ENCODE measurements at places on chromosomes 4 and X. TPM values are rescaled to one million over a fixed set of nuclear protein-coding genes. Genes with fewer than 3 reads are reported as not detected.
A peak's percentile ranks its signal among the peaks of the same experiment; 100 is the strongest.

TMEM154 gene
- 1.7 TPM for polyA plus RNA-seq

GRCh38 chr4:62407534-62407933 lies 1207.4 kb downstream of the ADGRL3 start:
- no peak for DNase-seq

PGM2 gene
- 39.5 TPM for polyA plus RNA-seq

TMEM156 gene
- polyA plus RNA-seq = 4.8 TPM

- no peak for DNase-seq
Observed at GRCh38 chrX:107454302-107454701, 4.8 kb downstream of the FRMPD3 start.

DNA sequence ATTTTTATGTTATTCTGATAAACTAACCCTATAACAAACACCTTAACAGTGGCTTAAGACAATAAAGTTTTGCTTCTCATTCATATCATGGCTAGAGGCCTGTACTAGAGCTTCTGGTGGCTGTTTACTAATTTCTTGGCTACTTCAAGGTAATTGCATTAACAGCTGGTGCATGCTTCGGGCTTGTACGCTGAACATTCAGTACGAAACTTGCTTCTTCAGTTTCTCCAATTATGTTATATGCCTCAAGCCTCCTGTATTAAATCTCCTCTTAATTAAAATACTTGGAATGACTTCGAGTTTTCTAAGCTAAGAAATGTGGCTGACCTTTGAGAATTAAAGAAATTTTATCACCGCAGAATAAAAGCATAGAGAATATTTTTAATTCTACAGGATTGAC lies 138.9 kb upstream of the TRAM1L1 start:
- DNase-seq = no peak

VCX3A gene
- not detected for polyA plus RNA-seq

- no peak for DNase-seq
Observed at GRCh38 chr4:111689214-111689613, 456.0 kb upstream of the FAM241A start.

DNA sequence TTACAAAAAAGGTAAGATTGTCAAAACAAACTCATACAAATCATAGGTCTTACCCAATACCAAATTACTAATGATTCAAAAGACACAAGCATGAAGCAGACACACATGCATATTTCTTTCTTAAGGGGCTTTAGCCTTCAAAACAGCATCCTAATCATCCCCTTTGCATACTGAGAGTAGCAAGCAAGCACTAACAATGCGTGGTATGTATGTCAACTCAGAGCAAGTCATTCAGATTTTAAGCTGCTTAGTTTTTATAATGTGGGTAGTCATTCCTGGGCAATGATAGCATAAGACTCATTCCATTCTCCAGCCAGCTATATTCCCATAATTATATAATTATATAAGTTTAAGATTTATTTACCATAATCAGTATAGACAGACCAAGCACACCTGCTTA lies 219.6 kb downstream of the DKK2 start:
- no peak for DNase-seq

PAGE2 gene
- not detected for polyA plus RNA-seq

DNA sequence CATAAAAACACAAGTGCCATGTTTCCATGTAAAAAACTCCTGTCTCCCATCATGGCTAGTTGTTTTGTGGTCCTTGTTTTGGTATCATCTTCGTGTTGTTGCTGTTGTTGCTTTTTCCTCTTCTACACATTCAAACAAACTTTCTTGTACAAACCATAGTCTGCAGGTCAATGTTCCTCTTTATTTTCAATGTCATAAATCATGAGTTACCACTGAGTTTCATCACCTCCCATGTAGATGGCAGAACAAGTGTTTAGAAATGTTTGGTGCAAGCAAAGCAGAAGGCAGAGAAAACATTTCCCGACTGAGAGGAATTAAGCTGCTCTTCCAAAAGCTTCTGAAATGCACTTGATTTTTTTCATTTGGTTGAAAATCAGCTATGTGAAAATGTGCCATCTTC lies 166.0 kb downstream of the ANTXR2 start:
- no peak for DNase-seq

- DNase-seq = no peak
Observed at GRCh38 chr4:53195815-53196661, 169.8 kb downstream of the SCFD2 start.

GRIA3 gene
- 2.3 TPM for polyA plus RNA-seq

GRCh38 chr4:123836851-123837595 lies 440.4 kb downstream of the SPRY1 start:
- DNase-seq = no peak

GRCh38 chr4:139641218-139641617 lies 24.4 kb upstream of the MGST2 start:
- no peak for DNase-seq

GABRB1 gene
- 0.26 TPM for polyA plus RNA-seq

DNA sequence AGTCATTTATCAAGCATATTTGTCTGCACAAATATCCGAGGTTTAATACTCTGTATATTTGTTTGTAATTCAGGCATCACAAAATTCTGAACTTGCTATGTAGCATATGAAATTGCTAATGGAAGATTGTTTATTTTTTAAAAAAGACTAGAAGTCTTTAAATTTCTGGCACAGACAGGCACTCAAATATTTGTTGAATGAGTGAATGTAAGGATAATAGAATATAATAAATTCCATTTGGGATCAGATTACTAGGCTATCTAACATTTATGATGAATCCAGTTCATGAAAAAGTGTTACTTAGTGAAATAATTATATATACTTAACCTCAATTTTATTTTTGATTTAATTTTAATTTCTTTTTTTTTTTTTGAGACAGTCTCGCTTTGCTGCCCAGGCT lies 30.4 kb upstream of the TEC start:
- no peak for DNase-seq

DNA sequence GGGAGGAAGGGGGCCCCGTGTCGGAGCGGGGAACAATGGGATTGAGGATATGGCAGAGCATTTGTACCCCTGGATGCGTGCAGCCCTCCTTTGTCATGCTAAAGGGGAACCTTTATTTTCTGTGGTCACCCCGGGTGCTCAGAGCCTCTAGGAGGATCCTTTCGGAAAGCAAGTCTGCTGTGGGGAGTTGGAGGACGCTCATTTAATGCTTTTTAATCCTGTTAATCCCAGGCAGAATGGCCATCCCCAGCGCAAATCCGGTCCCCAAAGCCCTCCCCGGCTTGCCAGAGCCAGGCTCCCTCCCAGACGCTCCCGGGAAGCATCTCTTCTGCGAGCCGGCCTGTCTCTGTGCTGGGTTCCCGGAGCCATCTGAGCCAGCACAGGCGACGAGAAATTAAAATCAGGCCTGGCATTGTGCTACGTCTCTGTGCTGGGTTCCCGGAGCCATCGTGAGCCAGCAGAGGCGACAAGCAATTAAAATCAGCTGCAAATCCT lies 113.2 kb upstream of the PPP2R3B start:
- DNase-seq = no peak

GRCh38 chr4:139651282-139652194 lies 14.1 kb upstream of the MGST2 start:
- peak; percentile 74 for DNase-seq

AMTN gene
- polyA plus RNA-seq = not detected

GRCh38 chr4:73259571-73260090 lies 1.0 kb upstream of the ANKRD17 start:
- no peak for DNase-seq

GAGE2A gene
- polyA plus RNA-seq = not detected

DNA sequence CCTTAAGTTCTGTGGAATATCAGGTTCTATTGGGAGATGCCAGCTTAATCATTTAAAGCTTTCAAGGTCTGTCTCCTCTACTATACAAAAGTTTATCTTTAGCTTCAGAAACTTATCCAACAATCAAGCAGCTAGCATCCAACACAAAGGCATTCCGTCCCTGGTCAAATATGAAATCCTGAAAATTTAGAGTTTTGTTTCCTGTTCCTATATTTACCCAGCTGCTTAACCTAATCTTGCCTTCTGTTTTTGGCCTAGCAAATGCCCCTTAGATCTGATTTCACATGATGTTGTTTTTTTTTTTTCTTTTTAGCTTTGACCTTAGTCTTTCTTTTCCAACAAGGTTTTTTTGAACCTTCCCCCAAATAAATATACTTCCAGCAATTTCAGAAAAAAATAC lies 33.8 kb downstream of the FAM13A start:
- no peak for DNase-seq

DNA sequence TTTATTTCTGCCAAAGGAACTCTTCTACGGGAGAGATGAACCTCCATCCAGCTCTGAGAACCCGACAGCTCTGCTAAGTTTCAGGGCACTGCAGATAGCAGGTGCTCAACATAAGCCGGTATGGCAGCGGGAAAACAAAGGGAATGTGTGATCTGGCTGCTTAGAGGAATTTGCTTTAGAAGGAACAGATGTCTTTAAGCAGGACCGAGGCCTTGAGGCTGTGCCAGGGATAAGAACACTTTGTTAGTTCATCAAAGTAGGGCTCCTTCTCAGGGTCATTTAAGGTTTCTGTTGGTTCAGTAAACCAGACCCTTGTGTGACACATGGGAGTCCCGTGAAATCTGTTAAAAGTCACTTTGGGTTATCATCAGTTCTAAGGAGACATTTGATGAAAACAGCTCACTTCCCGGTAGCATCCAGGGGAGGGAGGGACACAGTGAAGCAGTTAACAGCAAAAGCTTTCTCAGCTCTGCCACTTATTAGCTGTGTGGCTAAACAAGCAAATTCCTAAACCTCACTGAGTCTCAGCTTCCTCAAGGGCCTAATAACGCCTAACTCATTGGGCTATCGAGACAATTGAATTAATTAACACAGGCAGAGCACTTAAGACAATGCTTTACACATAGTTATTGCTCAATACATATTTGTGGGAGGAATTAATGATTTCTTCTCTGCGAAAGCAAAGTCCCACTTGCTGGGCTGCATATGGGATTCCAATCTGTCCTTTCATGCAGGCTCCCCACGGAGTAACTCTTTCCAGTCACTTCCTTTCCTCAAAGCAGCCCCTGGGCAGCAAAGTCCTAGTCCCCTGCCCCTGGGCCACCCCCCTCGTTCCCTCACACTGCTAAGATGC lies 2.9 kb upstream of the FTSJ1 start:
- no peak for DNase-seq

STPG2 gene
- polyA plus RNA-seq = 0.47 TPM

GRCh38 chrX:63350941-63351616 lies at the start of gene SPIN4:
SPIN4 (minus strand) TSS chrX:63351332; CDS start chrX:63350819, 513 bp downstream.
- peak; percentile 58 for DNase-seq

DNA sequence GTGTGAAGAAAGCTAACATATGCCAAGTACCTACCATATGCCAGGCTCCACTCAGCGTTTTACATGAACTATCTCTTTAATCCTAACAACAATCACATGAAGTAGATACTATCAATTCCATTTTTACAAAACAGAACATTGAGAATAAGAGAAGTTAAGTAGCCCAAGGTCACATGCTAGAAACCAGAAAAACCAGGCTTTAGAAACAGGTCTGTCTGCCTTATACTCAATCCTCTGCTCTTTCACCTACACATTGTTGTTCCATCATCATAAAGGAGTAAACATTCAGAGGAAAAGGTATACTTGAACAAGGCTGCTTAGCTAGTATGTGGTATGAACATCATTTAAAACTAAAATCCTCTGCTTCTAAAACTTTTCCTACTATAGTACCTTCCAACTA lies 42.1 kb downstream of the WDFY3 start:
- DNase-seq = no peak

AFF2 gene
- 5.4 TPM for polyA plus RNA-seq

PPP2R2C gene
- polyA plus RNA-seq = 0.71 TPM

DNA sequence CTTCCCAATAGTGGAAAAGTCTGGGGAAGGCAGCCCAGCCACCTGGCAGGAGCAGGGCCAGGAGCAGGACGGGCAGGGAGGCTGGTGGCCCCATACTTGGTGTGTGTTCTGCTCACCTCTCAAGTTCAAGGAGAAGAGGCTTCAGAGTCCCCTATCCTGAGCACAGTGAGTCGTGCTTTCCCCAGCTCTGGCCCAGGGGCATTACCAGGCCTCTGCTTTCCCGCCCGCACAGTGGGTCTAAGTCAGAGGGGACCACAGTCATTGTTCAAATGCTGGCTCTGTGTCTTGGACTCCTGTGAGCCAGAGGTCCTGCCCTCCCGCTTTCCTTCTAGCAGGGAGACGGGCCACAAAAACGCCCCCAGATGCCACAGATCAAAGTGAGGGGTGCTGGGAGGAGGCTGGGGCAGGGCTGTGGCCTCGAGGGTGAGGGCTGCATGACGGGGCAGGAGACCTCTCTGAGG lies 27.6 kb downstream of the HTRA3 start:
- DNase-seq = no peak

DNA sequence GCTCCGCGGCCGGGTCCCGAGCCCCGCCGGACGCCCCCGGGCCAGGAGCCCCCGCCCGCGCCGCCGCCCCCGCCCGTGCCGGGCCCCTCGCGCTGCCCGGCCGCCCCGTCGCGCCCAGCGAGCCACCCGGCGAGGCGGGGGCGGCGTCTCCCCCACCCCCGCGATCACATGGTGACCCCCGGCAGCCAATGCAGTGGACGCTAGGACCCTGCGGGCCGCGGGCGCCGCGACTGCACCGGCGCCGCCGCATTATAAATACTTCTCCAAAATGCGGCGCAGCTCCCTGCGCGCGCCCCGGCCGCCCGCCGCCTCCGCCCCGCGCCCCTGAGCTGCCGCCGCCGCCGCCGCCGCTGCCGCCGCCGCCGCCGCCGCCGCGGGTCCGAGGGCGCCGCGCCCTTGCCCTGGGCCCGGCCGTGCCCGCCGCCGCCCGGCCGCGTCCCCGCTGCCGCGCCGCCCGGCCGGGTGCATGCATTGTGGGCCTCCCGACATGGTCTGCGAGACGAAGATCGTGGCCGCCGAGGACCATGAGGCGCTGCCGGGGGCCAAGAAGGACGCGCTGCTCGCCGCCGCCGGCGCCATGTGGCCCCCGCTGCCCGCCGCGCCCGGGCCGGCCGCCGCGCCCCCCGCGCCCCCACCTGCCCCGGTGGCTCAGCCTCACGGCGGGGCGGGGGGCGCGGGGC lies at the start of gene NAT8L:
Gene NAT8L, plus strand, starts transcription at position 282 of the 680 bp plus-strand sequence. Its CDS starts 185 bp downstream, at position 467.
- no peak for DNase-seq

SPIN2A gene
- 4.1 TPM for polyA plus RNA-seq

DNA sequence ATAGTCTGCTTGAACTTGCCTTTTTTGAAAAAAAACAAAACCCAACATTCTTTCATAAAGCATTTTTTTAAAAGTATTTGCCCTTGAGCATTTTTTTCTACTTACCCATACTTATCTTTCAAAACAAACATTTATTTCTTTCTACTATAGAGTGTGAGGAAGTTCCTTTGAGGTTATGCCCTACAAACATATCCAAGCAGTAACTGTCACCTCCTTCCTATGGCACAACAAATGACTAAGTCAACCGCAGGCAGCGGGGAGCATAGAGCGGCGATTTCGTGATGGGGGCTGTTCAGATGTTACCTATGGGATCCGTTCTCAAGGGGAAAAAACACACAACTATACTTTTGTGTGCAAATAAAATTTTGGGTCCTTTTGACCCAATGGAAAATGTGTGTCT lies 19.4 kb downstream of the SPRY1 start:
- DNase-seq = no peak

CCKAR gene
- 0.10 TPM for polyA plus RNA-seq

DNA sequence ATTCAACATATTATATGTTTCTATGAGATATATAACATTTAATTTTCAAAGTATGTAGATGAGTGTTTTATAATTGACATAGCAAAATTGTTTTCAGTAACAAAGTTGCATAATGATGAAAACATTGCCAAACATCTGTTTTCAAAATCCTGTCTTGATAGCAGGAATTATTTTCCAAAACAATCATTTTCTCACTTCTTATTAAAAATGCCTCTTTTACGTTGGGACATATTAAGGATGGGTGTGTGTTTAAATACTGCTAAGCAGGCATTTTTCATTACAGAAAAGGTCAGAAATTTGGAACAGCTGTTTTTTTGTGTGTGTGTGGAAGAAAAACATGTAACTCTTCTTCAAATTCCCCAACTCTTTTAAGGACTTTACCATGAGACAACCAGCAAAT lies 452.0 kb downstream of the SPRY1 start:
- no peak for DNase-seq

GRCh38 chr4:91092398-91092980 lies 965.3 kb downstream of the CCSER1 start:
- DNase-seq = no peak

All from right renal pelvis (tissue), 4 donors.